ENCODE measurements at places on chromosomes 2 and 18.

DNA sequence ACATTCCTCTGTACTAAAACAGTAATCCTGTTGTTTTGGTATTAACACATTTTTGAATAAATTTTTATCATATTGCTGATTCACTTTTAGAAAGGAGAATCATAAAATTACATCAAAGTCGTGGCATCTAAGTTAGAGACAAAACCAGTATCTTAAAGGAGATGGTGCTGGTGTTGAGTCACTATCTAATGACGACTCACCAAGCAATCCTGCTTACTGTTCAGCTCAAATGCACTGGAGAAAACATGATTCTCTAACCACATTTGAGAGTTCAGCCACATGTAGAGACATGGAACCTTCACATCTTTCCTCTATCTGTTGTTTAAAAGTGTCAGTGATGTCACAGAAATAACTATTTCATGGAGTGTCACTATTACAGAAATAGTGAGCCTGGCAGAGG, 473.8 kb downstream of the TGIF1 start:
- DNase-seq, result peak; percentile 63

DNA sequence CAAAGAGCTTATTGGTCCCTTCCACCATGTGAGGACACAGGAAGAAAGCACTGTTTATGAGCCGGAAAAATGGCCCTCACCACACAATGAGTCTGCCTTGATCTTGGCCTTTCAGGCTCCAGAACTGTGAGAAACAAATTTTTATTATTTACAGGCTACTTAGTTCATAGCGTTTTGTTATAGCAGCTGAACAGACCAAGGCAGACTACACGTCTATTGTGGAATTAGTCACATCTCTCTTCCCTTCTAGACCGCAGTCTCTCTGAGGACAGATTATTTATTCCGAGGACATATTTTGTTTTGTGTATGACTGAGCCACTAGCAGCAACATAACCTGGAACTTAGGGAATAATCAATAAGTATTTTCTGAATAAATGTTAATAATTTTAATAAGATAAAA, 125.5 kb downstream of the ASB1 start:
- no peak for DNase-seq

DNA sequence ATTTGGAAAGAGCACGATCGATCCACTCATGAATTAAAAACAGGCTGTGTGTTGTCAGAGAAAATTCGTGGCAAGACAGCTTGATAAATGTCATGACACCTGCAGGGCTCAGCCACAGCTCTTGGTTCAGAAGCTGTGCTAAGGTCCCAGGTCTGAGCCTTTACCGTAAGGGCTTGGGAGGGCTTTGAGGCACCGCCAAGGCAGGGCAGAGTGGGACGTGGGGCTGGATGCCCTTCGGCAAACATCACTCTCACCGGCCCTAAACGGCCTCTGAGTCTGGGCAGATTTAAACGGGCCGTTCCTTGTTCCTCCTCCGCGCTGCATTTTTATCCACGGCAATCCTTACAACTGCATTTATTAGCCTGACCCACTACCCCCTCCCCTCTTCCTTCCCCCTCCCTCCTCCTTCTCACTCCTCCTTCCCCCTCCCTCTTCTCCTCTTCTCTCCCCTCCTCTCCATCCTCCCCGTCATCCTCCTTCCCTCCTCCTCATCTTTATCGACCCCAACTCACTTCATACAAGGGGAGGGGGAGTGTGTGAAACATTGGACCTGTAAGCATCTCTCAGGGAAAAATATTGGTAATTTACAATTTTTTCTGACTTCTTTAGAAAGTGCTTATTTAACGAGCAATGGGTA, 33.9 kb downstream of the MBP start:
- DNase-seq, result no peak

DNA sequence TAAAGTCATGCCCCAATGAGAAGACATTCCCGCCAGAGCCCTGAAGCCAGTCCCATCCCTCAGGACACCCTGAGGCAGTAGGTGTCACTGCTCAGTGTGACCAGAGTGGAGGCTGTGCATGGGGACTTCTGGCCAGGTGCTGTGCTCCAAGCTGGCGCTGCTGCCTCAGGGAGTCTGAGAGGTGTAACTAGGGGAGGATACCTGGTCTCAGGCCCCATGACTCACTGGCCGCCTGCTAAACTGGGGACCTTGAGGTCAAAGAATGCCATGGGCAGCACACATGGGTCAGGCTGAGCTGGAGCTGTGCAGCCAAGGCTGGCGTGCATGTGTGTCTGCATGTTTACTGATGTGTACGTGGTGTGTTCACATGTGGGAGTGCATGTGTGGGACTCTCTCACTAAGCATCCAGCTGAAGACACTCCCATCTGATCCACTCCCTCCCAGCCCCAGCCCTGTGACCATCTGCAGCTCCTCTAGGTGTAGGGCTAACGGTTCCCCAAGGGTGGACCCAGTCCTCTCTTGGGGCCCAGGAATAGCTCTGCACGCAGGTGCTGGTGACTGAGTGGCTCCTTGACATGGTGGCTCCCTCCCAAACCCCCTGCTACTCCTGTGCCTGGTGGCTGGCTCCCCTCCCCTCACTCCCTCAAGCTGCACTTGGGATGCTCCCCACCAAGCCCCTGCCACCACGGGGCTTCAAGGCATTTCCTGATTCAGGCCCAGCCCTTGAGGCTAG, 16.5 kb downstream of the HS6ST1 start:
- DNase-seq, result no peak

GRCh38 chr2:159807183-159808031, 9.4 kb upstream of the CD302 start:
- peak; percentile 54 for DNase-seq

DNA sequence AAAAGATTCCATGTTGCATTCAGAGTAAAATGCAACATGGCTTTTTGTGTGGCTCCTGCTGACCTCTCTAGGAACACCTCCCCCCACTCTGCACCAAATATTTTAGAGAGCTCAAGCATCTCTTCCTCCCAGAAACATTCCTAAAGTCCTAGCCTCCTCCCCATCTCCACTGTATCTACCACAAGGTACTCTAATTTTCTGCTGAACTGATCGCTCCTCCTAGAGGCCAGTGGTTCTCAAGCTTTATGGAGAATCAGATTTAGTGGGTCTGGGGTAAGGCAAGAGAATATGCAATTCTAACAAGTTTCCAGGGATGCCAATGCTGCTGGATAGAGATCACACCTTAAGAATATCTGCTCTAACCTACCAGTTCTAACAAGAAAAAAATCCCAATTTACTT, 89.5 kb upstream of the HNRNPA3 start:
- no peak for DNase-seq

GRCh38 chr2:28776471-28776870, 24.8 kb downstream of the PPP1CB start:
- no peak for DNase-seq

GRCh38 chr2:27738349-27739057, 33.0 kb upstream of the MRPL33 start:
- DNase-seq, result no peak

GRCh38 chr2:207130958-207131521, 34.7 kb downstream of the KLF7 start:
- DNase-seq, result no peak

DNA sequence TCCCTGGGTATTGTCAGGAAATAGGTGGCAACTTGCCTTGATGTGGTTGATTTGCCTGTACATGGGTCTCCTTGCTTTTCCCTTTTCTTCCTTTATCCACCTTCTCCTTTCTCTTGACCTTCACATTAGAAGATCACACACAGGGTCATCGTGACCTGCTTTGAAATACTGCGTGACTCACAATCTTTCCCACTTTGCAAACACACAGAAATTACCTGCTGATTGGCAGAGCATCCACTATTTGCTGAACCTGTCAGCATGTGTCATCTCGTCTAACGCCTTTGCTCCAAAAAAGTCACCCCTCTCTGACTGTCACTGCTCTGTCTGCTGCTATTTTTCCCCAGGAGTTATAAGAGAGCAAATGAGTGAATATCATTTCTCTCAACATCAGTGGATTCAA, 60.8 kb downstream of the MYO3B start:
- no peak for DNase-seq

DNA sequence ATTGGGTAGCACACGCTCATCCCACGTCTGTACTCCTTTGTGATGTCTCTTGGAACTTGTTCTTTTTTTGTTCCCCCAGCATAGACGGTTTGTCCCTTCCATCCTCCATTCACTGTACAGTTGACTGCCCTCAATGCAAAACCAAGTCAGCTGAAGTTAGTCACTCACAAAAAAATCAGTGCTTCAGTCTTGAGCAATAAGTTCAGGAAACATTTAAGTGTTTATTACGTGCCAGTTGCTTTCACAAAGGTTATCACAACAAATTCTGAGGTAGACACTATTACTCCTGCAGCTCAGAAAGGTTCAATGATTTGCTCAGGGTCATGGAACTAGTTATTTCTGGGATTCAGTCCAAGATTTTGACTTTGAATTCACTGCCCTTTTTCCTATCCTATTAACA, 102.2 kb downstream of the PDE1A start:
- DNase-seq, result peak; percentile 22

- DNase-seq, result no peak
Measured at GRCh38 chr2:142088058-142088568, 42.7 kb downstream of the LRP1B start.

GRCh38 chr2:24512831-24513230, 21.8 kb downstream of the NCOA1 start:
- DNase-seq, result no peak

- no peak for DNase-seq
Measured at GRCh38 chr18:57836557-57836956, 33.4 kb upstream of the ATP8B1 start.

- DNase-seq, result no peak
Measured at GRCh38 chr18:76823587-76824011, 1.2 kb downstream of the ZNF236 start.

DNA sequence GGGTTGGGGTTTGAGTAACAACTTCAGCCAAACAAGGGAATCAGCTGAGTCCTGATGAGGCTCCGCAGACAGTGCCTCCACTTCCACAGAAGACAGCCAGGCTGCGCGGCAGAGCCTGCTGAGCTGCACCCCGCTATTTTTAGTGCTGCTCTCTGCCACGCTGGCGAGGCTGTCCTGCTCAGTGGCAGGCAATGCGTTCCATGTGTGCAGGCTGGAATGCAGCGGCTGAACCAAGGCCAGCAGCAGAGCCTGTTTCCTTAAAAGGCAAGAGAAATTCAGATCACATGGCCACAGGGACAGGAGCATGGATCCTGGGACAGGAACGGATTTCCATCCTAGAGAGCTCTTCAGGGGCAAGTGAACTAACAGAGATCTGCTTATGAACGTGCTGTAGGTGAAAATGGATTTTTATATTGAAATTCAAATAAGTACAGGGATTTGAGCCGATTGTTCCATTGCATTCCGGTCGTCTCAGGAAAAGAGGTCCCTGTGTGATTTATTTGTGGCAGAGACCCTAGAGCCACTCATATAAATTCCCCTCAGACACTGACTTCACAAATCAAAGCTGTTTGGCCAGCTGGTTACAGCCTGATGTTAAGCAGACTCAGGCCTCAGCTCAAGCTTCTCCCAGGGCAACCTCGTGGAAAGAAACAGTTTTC, 98.7 kb downstream of the COL6A3 start:
- peak; percentile 96 for DNase-seq

GRCh38 chr2:96308248-96308647, 2.9 kb upstream of the SNRNP200 start:
- DNase-seq, result no peak

GRCh38 chr18:35581898-35582641, 530 bp downstream of the GALNT1 start:
- DNase-seq, result peak; percentile 13

DNA sequence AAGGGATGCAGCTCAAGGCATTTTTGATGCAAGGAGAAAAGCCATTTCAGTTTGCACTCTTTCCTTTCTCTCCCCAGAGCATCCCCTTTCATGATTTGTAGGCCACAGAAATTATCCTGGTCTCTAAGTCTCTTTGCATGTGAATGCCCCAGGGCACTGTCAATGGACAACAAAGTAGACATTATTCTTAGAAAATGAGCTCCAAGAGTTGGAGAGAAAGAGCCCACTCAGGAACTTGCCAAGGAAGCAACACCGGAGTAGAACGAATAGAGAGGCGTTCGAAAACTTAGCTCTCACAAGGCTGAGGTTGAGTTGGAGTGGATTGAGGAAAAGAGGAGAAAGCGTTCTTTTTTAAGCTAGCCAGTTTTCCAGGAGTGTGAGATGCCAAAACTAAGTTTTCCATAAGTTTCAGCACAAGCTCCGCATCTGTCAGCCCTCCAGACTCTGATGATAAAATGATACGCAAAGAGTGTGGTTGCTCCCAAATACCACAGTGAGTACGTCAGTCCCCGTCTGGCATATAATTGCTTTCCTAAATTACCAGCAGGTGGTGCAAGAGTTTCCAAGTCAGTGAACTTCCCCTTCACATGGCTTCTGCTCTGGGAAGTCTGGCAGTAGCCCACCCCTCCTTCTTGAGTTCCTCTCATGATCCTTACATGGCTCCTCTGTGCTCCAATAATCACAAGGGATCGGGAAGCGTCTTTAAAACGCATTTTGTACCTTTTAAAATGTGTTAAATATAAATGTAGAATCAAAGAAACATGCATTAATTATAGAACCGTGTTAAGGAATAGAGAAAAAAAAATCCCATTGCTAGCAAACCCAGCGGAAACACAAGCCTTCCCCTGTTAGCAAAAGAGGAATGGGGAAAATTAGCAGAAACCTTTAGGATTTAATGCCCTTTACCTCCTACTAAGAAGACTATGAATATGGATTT, 1060.6 kb upstream of the FANCL start:
- peak; percentile 73 for DNase-seq

- no peak for DNase-seq
Measured at GRCh38 chr2:225814554-225814953, 415.0 kb downstream of the NYAP2 start.

DNA sequence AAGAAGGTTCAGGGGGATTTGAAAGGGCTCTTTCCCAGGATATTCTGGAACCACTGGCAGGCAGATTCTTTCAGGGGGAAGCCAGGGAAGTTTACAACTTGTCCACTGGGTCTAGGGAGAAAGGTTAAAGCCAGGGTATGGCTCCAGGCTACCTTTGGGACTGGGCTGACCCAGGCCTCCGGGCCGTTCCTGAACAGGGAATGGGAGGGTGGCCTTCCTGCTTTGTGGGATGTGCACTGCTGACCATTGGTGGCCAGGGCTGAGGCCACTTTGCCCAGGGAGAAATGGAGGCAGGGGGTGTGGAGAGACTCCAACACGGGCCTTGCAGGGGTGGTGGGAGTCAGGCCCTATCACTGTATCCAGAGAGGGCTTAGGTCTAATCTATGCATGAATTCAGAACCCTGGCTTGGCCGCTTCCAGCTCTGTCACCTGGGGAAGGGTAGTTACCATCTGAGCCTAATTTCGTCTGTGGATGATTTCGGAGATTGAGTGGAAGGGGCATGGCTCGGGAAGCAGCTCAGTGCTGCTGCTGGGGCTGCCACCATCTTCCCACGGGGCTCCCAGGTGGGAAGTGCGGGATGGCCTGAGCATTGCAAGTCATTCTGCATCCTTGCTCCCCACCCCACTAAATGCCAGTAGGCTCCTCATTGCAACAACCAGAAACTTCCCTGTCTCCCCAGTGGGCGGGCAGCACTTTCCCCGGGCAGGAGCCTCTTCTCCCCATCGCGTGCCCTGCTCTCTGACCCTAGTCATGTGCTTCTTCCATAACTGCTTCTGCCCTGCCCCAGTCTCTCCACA, 57.1 kb upstream of the OTOF start:
- no peak for DNase-seq

- no peak for DNase-seq
Measured at GRCh38 chr2:205011031-205011430, 465.8 kb downstream of the PARD3B start.

GRCh38 chr2:15553519-15553918, 7.6 kb downstream of the NBAS start:
- no peak for DNase-seq

Measured in EL (cell line).